KG1 (cell line): ENCODE measurements at places on chromosomes 16 and 17.
A peak's percentile ranks its signal among the peaks of the same experiment; 100 is the strongest.

- DNase-seq, result no peak
Measured at GRCh38 chr16:80515374-80515773, 25.4 kb upstream of the DYNLRB2 start.

- DNase-seq, result no peak
Measured at GRCh38 chr16:14496047-14496770, 133.9 kb downstream of the PARN start.

DNA sequence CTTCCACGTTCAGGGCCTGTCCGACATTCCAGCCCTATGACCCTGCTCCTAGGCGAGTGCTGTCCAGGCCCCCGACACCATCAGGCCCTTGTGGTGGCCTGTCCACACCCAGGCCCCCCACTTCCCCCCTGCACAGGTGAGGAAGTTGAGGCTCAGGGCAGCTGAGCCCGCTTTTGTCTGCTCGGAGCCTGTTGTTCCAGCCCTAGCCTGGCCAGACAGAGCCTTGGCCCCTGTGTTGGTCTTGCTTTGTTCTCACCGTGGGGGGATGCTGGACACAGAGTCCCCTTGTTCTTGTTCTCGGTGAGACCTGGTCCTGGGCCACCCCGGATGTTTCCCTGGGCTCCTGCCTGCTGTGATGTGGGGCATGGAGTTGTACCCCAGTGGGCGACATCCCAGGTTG is 52.1 kb upstream of the ZNF750 start:
- DNase-seq, result no peak

GRCh38 chr17:62562656-62563055 is 64.8 kb upstream of the MRC2 start:
- DNase-seq, result no peak

- DNase-seq, result no peak
Measured at GRCh38 chr17:78528541-78528940, 48.7 kb downstream of the DNAH17 start.

DNA sequence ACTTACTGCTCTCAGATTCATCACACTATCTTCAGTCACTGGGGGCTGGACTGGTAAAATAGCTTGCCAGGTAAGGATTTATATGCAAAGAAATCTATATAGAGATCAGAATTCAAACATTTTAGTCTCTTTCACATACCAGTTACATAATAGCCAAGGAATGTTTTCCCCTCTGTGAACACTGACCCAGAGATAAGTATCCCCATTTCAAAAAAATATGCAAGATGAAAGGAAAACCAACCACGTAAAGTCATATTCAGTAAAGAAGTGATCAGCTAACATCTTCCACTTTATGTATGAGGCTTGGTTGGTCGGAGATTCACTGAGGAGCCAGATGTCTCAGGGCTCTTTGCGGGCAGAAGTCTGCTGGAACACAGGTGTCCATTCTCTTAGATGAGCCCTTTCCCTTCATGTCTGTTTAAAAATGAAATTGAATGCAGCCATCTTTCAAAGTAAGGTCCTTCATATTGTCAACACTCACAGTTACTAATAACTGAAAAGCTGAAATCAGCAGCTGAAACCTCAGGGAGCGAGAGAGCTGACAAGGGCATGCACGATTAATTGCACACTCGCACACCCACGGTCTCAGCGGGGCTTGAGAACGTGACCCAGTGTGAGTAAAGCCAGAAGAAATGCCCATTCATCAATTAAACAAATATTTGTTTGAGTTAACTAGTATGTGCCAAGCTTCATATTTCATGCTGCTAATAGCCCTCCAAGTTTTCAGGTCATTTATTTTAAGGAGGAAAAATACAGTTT is 161.2 kb downstream of the MRTFB start:
- DNase-seq, result no peak

DNA sequence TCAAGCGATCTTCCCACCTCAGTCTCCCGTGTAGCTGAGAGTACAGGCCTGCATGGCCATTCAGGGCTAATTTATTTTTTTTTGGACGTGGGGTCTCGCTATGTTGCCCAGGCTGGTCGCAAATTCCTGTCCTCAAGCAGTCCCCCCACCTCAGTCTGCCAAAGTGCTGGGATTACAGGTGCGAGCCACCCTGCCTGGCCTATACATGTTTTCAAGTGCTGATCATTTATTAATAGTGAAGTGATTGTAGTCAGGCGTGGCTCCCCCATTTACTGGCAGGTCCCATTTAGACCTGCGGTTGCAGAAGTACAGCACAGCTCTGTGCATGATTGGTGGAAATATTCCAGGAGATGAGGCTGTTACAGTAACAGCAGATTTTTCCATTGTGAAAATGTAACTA is 8.4 kb downstream of the FOXK2 start:
- no peak for DNase-seq

GRCh38 chr16:4298761-4299522 is 16.9 kb upstream of the GLIS2 start:
- no peak for DNase-seq

DNA sequence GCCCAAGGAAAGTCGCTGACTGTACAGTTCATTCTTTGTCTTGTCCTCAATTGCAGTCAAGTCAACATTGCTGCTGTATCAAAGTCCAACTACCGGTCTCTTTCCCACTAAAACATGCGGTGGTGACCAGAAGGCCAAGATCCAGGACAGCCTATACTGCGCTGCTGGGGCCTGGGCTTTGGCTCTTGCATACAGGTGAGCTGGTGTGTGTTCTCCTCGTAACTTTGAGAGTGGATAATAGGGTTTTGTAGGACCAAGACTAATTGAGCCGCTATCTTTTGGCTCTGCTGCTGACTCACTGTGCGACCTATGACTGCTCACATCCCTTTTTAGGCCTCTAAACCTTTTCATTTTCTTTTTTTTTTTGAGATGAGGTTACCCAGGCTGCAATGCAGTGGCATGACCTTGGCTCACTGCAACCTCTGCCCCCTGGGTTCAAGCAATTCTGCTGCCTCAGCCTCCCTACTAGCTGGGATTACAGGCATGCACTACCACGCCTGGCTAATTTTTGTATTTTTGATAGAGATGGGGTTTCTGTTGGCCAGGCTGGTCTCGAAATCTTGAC is 38.7 kb downstream of the PHKB start:
- DNase-seq, result no peak

DNA sequence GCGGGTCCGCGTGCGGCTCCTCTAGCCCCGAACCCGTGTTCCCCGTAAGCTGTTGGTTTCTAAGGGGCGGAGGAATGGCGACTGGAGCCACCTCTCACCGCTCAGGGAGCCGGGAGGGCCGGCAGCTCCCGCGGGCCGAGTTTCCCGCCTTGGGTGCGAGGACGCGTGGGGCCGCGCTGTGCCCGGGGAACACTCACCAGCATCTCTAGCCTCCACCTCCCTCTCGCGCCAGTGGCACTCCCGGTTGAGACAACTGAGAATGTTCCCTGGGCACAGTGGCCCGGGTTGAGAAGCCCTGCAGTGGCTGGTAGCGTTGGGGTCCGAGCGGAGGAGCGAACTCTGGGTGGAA is 560 bp downstream of the TELO2 start:
- DNase-seq, result no peak

DNA sequence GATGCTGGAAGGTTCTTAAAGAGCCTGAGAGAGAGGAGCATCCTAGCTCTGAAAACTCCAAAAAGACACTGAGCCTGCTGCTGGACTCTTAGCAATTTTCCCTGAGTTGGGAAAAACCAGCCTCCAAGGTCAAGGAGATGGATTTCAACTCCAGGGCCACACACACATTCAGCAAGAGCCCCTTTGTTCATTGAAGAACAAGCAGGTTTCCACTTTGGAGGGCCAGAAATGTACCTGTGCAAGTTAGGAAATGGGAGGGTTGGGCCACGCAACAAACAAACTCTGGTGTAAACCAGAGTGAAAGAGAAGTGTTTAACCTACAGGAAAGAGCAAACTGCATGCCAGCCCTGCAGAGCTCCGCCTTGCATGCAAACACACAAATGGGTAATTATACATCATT is 264.8 kb upstream of the RPL38 start:
- no peak for DNase-seq

GRCh38 chr16:68246666-68247065 is 1.5 kb downstream of the PLA2G15 start:
- no peak for DNase-seq

- no peak for DNase-seq
Measured at GRCh38 chr16:27718201-27719105, 168.5 kb downstream of the KATNIP start.

DNA sequence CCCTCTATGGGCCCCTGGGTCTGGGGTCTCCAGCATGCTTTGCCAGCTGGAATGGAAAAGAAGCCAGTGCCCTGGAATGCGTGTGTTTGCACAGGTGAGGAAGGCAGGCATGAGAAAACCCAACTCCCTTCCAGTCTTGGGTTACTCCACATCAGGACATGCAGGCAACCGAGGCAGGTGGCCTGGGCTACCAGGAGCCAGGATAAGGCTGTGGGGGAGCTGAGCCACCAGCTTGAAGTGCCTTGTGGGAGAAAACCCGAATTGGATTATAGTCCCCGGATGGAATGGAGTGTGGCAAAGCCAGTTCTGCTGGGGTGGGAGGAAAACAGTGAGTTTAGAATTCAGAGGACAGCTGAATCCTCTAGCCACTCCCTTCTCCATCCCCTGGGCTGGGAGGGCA is 7.2 kb downstream of the SRCIN1 start:
- DNase-seq, result peak; percentile 22

DNA sequence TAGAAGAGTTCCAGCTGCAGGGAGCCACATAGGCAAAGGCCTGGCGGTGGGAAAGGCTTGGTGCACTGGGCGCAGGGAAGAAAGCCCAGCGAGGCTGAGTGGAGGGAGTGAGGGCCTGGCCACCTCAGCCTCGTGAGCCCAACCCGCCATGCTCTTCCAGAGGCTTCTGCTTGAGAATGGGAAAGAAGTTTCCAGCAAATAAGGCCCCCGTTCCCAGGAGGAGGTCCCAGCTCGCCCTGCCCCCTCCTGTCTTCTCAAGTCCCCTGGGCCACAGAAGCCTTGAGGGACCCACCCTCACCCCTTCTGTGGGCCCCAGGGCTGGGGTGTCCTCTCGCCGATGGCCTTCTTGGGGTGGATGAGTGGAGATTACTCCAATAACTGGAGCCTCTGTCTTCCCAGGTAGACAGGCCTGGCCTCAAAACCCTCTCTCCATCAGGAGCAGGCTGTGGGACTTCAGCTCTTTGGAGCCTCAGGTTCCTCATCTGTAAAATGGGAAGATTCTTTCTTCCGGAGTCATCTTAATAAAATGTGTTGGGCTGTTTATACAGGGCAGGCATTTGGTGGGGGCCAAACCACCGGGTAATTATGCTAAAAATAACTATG is 933 bp upstream of the SNN start:
- DNase-seq, result no peak

DNA sequence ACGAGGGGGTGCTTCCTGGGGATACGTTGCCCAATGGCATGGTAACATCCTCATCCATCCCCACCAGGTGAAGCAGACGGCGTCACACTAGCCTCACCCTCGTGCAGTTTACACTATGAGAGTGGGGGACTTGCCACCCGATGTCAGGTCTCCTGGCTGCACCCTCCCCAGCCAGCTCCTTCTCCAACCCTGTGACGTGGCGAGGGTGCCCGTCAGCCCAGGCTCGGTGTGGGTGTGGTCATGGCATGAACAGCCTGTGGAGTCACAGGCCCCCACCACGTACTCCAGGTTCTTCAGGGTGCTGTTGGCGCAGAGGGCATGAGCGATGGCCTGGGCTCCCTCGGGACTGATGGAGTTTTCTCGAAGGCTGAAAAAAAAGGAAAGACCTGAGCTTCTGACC is 28.3 kb downstream of the NLRC3 start:
- no peak for DNase-seq

- DNase-seq, result no peak
Measured at GRCh38 chr16:58481226-58481869, 18.6 kb upstream of the NDRG4 start.

DNA sequence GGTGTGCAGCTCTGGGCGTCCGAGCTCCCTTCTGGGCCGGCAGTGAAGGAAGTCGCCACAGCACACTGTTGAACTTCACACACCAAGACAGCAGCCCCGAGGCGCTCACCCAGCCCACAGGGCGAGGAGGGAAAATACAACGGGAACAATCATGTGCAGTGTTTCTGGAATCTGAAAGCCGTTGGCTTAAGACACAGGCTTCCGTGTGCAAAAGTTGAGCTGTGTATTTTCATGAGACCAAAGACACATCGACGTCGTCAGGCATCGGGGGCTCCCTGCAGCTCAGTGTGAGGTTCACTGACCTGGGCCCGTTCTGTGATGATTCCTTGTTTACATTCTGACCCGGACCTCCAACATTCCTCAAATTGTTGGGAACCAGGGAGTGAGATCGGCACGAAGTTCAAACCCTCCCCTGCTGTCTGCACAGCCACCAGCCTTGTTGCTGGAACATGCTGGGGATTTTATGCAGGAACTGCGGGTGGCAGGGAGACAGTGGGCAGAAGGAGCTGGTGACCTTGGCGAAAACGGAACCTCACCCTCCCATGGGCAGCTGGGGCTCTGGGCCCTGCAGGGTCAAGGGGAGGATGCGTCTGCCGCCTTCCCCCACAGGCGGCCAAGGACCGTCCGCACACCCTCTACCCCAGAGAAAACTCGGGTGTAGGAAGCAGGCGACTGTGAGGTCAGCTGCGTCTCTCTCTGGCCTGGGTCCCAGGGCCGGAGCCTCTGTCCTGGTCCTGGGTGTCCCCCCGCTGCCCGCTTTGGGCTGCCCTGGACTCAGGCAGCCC is 72.2 kb downstream of the METRNL start:
- DNase-seq, result no peak

- DNase-seq, result no peak
Measured at GRCh38 chr17:17315142-17315821, 12.1 kb downstream of the NT5M start.

GRCh38 chr16:73306901-73307413 is 259.0 kb upstream of the ZFHX3 start:
- no peak for DNase-seq

- no peak for DNase-seq
Measured at GRCh38 chr16:22635357-22635761, 124.7 kb downstream of the NPIPB5 start.

- DNase-seq, result no peak
Measured at GRCh38 chr17:62727916-62728672, 80.0 kb downstream of the MARCHF10 start.

DNA sequence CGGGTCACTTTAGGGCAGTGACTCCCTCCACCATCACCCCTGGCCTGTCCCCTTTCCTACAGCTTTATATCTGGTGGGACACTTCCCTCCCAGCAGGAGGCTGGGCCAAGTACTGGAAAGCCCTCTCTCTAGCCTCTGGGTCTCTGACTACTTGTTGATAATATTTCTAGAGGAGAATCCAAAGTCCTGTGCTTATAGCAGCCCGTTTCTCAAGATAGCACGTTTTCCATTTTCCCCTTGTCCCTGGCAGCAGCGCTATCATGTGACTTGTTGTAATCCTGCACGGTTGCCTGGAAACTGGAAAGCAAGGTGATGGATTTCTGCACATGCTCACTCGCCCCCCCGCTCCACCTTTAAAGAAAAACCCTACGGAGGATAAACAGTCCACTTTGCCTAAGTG is 3.3 kb upstream of the AXIN2 start:
- no peak for DNase-seq

- DNase-seq, result no peak
Measured at GRCh38 chr16:80612461-80613017, 71.7 kb downstream of the DYNLRB2 start.

GRCh38 chr17:57357392-57357784 is 101.1 kb downstream of the MSI2 start:
- DNase-seq, result no peak
